ENCODE measurements at places on chromosomes 3 and 15. TPM values are rescaled to one million over a fixed set of nuclear protein-coding genes. Genes with fewer than 3 reads are reported as not detected.

The ZMAT3 gene
- total RNA-seq = 4.2 TPM

The HRH1 gene
- total RNA-seq = 1.9 TPM

The CHRM5 gene
- not detected for total RNA-seq

The ACSBG1 gene
- total RNA-seq = 1.4 TPM

The P2RY1 gene
- total RNA-seq = 0.90 TPM

The BFSP2 gene
- total RNA-seq = not detected

The SPG21 gene
- 63.9 TPM for total RNA-seq

The LDHAL6B gene
- not detected for total RNA-seq

- DNase-seq = no peak
Measured at GRCh38 chr15:62626903-62627302, 415.6 kb upstream of the TPM1 start.

GRCh38 chr3:49636883-49637609 is 37.1 kb upstream of the APEH start:
- no peak for DNase-seq

DNA sequence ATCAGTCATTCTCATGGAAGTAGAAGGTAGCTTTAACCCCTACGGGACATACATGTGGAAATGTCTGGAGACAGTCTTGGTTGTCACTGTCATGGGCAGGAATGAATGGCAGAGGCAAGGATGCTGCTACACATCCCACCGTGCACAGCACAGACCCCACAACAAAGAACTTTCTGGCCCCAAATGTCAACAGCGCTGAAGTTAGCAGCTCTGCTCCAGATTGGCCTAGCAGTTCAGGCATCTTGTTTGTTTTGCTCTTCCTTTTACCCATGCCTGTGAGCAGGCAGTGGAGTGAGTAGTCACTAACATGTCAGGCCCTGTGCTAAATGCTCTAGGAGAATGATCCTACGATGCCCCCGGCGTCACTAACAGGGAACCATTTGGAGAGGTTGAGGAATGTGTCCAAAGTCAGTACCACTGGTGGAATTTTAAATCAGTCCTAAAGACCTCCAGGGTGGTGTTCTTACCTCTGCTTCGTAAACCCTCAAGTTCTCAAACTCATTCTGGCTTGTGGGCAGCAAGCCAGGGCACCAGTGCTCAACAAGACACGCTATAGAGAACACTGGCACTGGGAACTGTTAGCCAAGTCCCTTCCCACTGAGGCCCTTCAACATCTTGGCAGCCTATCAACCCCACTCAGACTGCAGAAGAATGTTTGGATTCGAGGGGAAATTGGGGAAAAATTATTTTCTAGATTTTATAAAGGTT is 142.2 kb downstream of the FOXP1 start:
- no peak for DNase-seq

DNA sequence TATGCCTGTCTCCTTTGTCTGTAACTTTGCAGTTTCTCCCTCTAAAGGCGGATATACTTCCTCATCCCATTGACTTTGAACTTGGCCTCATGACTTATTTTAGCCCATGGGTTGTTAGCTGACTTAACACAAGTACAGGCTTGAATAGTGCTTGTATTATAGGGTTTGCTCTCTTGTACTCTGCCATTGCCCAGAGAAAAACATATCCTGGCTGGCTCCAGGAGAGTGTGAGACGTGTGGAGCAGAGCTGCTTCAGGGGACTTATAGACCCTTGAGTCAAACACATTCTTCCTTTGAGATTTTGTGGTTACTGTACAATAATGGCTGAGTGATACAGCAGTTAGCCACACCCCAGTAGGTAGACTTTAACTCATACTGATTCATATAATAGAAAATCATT is 124.0 kb downstream of the RAP2B start:
- DNase-seq = no peak

DNA sequence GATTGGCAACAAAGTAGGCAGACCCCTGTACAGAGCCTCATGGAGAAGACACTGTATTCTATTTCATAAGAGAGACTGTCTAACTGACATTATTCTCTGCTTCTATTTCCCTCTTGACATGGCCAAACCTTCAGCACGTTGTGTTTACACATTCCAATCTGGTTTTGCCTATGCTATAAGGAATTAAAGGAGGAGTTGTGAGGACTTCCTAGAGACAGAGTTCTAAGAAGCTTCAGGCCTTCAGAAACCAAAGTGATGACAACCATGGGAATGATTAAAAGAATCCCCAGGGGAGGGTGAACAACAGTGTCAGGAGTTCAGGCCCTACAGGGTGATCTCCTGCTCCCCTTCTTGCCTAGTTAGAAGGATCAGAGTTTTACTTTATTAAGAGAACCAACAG is 44.9 kb upstream of the CAPN7 start:
- no peak for DNase-seq

GRCh38 chr3:100548053-100548452 is 55.6 kb downstream of the TMEM45A start:
- no peak for DNase-seq

- peak; percentile 67 for DNase-seq
Measured at GRCh38 chr3:11170052-11170770, 15.9 kb downstream of the HRH1 start.

DNA sequence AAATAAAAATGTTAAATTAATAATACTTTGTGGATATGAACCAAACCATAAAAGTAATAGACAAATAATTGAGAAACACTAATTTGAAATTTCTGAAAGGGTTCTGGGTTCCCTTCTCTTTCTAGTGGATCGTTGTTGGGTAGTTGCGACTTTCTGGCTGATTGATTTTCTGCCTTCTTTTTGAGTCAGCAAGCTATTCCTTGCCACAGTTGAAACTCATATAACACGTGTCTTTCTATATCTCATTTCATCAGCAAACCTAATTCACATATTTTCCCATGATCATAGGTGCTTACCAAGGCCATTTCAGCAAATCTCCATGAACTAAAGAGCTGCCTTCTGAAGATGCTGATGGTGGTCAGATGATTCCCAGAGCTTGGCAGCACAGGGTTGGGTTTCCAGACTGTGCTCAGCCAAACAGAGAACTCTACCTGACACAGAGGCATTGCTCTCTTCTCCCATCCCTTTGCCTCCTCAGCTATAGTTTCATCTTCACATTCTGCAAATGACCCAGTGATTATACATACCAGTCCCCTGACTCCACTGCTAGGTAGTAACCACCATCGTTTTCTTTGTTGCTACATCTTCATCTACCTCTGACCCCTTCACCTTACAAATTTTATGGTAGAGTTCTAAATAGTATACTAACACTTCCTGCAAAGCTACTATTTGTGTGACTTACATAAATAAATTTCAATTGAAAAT is 383.9 kb upstream of the DPH6 start:
- DNase-seq = no peak

DNA sequence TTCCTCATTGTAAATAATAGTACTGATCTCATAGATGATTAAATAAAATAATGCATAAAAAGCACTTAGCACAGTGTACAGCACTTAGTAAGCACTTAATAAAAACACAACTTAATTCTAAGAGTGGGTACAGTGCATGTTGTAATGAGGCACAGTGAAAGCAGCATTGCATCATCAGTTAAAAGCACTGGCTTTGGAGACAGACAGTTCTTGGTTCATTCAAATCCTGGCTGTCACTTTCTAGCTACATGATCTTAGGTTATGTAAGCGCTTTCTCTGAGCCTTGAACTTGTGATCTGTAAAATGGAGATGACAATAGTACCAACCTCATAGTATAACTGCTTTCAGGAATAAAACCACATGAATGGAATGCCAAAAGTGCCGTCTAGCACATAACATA is 151.5 kb downstream of the DPH6 start:
- no peak for DNase-seq

- no peak for DNase-seq
Measured at GRCh38 chr3:178184833-178185232, 351.4 kb upstream of the KCNMB2 start.

DNA sequence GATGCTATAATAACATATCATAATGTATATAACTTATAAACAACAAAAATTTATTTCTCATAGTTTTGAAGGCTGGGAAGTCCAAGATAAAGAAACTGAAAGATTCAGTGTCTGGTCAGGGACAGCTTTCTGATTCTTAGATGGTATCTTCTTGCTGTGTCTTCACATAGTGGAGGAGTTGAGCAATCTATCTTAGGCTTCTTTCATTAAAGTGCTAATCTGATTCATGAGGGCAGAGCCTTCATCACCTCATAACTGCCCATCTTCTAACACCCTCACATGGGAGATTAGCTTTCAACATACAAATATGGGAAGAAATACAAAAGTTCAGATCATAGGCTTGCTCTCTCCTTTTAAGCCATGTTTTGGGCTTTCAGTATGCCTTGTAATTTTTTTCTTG is 774.8 kb upstream of the EPHA6 start:
- DNase-seq = no peak
